ENCODE measurements at places on chromosomes 1 and 21. TPM values are rescaled to one million over a fixed set of nuclear protein-coding genes. Genes with fewer than 3 reads are reported as not detected.

OLFML3 gene
- total RNA-seq = 12.0 TPM

FCRL5 gene
- 6.3 TPM for total RNA-seq

AMY1C gene
- not detected for total RNA-seq

TAF13 gene
- total RNA-seq = 23.9 TPM

DNA sequence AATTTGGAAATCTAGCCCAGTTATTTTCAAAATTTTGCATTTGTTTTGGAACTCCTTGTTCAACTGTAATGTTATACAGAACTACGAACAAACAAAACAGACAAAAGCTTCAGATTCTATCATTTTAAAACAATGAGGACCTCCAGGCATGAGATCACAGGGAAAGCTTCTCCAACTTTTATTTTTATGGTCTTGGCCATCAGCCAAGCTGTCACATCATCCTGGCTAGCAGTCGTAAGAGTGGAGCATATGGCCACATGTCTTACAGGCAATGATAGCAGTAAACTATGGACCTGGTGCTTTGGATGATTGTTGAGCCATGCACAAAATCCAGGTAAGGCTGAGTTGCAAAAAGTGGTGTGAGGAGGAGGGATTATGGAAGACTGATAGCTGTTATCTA, 299.6 kb downstream of the LMX1A start:
- no peak overlapping the region for H3K27ac ChIP-seq
- no peaks in the 10 kb centered on the region for H3K36me3 ChIP-seq
- no peak for DNase-seq
- H3K27me3 ChIP-seq = no peaks in the 10 kb centered on the region
- H3K4me3 ChIP-seq = no peak overlapping the region
- no peaks in the 10 kb centered on the region for H3K4me1 ChIP-seq

DNA sequence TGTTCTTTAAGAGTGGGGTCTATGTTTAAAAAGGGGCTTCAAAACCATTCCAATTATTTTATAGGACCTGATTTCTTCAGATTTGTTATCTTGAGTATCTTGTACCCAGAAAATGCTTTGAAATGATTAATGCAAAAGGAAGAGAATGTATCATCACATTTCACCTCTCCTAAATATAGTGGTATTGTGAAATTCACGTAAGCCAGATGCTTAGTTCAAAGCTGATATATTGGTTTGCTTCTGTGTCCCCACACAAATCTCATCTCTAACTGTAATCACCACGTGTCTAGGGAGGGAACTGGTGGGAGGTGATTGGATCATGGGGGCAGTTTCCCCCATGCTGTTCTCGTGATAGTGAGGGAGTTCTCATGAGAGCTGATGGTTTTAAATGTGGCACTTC, 8.5 kb downstream of the SOAT1 start:
- no peak overlapping the region for H3K27ac ChIP-seq
- no peaks in the 10 kb centered on the region for H3K4me1 ChIP-seq
- no peak overlapping the region for H3K4me3 ChIP-seq

DNA sequence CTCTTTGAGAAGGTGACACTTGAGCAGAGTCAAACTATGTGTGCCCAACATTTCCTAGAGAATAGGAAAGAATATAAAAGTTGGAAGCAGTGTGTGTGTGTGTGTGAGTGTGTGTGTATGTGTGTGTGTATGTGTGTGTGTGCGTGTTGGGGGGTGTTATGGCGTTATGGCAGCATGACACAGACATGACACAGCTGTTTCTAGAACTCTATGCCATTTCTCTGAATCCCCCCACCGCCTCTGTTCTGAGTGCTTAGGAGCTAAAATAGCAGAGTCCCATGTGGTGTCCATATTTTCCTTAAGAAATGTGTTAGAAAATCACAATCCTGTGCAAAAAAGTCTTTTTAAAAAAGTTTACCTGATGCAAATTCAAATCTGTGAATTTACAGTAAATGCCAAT, 556.1 kb downstream of the RWDD3 start:
- no peak overlapping the region for H3K4me3 ChIP-seq
- H3K27ac ChIP-seq = no peak overlapping the region
- H3K27me3 ChIP-seq = no peaks in the 10 kb centered on the region
- H3K36me3 ChIP-seq = no peaks in the 10 kb centered on the region

DNA sequence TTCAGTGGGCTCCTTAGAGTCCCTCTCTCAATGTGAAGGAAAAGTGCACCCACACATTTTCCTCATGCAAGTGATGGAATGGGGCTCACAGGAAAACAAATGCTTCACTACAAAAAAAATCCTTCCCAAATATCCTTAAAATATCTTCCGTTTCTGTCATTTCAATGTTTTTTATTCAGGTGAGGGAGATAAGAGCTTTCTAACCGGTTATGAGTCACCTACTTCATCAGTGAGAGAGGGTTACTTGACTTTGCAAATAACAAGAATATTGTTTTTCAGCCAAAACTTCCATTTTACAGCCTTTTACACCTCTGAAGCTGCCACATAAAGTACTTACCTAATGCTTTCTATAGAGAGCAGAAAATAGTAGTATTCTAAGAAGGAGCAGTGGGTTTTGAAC, 98.3 kb upstream of the CD55 start:
- H3K36me3 ChIP-seq = no peaks in the 10 kb centered on the region
- no peak overlapping the region for H3K27ac ChIP-seq
- no peak for DNase-seq
- no peaks in the 10 kb centered on the region for H3K4me1 ChIP-seq
- no peak overlapping the region for H3K4me3 ChIP-seq

DNA sequence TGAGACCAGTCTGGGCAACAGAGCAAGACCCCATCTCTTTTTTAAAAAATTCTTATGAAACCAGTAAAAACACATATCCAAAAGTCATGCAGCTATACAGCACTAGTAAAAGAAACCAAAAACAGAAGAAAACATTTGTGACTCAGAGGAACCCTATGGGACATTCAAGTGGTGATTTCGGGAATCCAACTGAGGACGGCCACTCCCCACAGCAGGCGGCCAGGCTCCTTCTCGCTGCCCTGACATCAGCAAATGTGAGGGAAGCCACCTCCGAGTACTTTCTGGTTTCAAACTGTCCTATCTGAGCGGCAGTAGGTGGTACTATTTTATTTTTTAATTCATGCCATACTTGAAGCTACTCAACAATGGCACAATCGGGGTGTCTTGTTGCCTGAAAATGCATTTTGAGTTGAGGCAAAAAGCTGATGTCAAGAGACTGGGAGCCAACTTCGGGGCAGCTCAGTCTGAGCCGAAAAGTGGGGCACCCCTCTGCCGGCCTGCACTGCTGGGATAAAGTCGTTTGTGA, 3.3 kb downstream of the SUMO3 start:
- H3K36me3 ChIP-seq = peaks cover 27% of the 10 kb centered on the region
- no peak for DNase-seq
- no peak overlapping the region for H3K4me3 ChIP-seq
- peaks cover 15% of the 10 kb centered on the region for H3K4me1 ChIP-seq
